ENCODE measurements at places on chromosomes 1 and 21.

- no peak for DNase-seq
Observed at GRCh38 chr1:182484531-182485257, 34.7 kb downstream of the RGSL1 start.

GRCh38 chr1:30083800-30084464 is 639.5 kb downstream of the MATN1 start:
- DNase-seq: peak; percentile 38

DNA sequence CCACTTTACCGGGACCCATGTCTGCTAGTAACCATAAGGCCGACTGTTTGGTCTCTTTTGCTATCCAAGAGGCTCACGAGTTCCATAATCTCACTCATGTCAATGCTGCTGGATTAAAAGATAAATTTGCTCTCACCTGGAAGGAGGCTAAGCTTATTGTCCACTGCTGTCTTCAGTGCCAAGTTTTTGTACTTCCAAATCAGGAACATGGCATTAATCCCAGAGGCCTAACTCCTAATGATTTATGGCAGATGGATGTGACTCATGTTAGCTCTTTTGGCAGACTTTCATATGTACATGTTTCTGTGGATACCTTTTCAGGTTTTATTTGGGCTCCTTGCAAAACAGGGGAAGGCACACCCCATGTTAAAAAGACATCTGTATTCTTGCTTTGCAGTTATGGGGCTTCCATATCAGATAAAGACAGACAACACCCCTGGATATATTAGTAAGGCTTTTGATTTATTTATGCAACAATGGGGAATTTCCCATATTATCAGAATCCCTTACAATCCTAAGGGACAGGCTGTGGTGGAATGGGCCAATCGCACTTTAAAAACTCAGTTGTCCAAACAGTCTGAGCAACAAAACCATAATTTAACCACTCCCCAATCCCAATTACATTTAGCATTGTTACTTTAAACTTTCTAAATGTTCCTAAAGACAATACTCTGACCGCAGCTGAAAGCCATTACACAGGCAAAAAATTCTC is 162.7 kb downstream of the IER5 start:
- peak; percentile 69 for DNase-seq

DNA sequence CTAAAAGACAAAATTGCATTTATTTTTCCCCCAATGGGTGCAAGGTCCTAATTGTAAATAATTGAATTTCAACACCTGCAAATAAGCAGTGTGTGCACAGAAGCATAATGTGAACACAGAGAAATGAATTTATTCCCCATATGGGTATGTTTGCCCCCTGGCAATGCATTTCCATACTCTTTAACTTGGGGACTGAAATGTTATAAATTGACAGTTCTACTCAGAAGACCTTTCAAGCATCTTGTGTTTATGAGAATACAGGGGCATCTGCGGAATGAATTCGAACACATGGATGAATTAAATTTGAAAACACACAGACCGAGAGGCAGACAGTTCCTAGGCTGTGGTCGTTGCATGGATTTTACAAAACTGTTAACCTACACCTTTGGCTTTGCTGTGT is 3.5 kb downstream of the PBX1 start:
- no peak for DNase-seq

GRCh38 chr1:231201375-231201978 is 39.5 kb upstream of the GNPAT start:
- DNase-seq: no peak

DNA sequence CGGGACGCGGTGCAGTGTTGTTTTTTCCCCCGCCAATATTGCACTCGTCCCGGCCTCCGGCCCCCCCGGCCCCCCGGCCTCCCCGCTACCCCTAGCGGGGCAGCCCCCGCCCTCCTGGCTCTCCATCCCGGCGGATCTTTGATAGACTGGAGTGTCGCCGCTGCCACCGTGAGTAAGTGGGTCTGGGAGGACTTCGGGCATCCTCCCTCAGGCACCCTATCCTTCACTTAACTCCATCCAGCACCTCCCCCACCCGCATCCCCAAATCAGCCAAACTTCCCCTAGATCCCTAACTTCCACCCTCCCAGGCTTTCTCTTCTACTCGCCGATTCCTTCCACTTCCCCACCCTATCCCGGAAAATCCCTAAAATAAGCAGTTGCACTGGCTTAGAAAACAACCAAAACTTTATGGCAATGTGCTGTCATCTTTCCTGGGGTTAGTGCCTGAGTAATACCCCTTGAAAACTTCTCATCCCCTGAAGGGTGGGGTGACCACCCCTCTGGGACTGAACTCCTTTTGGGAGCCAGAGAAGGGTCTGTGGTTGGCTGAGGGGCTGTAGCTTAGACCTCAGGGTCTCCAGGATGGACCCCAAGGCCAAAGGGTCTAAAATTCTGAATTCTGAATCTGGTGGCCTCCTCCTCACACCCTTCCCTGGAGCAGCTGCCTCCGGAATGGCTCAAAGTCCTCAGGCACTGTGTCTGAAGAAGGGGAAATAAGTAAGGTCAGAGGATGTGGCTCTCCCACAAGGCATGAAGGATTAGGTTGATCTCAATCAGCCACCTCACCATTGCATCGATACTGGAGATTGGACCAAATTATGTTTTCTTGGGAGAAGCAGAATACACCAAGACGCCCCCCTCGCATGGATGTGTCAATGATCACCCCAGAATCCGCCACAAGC is 12.2 kb downstream of the THBS3 start:
- no peak for DNase-seq

DNA sequence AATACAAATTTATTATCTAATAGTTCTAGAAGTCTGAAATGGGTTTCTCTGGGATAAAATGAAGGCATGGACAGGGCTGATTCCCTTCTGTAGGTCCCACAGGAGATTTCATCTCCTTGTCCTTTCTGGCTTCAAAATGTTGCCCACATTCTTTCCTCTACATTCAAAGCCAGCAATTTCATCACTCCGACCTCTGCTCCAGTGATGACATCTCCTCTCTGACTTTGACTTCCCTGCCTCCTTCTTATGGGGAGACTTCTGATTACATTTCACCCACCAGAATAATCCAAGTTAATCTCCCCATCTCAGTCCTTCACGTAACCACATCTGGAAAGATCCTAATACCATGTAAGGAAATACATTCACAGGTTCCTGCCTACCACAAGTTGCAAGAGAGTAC is 358.0 kb upstream of the C1orf87 start:
- DNase-seq: no peak

DNA sequence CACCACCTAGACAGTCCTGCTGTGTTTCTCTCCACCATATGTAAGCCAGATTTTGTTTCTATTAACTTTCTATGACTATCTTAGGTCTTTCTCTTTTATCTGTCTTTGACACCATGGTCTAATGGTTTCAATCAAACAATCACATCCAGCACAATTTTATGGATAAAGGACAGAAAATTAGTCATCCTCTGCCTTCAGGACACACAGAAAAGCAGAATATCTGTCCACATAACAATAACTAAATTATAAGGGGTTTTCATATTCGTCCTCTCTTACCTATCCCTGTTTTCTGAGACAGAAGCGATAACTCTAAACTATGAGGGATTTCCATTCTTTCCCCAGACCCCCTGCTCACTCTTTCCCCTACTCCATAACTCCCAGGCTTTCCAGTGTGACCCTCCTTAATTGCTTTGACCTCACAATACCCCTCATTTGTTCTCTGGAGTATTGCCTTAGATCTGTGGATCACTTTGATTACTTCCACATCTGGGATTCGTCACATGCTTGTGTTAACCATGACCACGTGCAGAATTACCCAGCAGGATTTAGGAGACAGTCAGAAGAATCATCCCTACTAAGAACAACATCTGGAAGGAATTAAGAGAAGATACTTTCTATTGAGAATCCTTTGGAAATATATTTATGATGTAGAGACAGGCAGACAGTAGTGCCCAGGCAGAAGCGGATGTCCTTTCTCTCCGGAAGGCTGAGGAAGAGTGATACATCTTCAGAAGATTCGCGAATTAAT is 108.2 kb upstream of the GREM2 start:
- no peak for DNase-seq

DNA sequence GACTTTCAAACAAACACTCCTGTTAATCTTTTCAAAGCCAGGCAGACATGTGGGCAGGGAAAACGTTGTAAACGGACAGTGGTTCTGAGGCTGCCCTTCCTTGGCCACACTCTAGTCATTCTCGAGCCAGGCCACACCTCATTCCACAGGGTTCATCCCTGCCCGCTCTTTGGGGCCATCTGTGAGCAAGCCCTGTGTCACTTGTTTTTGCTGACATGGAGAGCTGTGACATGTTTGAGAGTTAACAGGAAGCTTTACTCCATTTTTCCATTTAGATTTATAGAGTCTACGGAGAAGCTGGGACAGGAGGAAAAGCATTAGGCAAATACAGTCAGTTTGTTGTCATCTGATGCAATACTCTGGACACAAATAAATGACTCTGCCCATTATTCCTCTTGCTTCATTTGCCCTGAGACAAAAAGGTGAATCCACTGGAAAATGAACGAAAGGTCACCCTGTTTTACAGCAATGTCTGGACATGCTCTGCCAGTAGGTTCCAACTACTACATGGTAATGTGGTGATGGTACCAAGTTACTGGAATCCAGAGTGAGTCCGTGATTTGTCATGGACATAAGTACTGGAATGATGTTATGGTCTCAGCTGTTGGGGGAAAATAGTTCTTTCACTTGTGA is 126.9 kb downstream of the CLIC6 start:
- DNase-seq: peak; percentile 75

Measured in A549 (cell line).